Trophoblast cell (in vitro differentiated cells and primary cell): ENCODE measurements at places on chromosomes 1 and 21.
A peak's percentile ranks its signal among the peaks of the same experiment; 100 is the strongest.

GRCh38 chr1:228218513-228219244 is 10.8 kb downstream of the OBSCN start:
- H3K4me1 ChIP-seq = peaks cover 3% of the 10 kb centered on the region
- peak overlapping the region; percentile 29 for H3K4me3 ChIP-seq
- H3K27me3 ChIP-seq = no peaks in the 10 kb centered on the region
- peaks cover 26% of the 10 kb centered on the region for H3K36me3 ChIP-seq
- no peak for DNase-seq
- H3K27ac ChIP-seq = no peak overlapping the region

DNA sequence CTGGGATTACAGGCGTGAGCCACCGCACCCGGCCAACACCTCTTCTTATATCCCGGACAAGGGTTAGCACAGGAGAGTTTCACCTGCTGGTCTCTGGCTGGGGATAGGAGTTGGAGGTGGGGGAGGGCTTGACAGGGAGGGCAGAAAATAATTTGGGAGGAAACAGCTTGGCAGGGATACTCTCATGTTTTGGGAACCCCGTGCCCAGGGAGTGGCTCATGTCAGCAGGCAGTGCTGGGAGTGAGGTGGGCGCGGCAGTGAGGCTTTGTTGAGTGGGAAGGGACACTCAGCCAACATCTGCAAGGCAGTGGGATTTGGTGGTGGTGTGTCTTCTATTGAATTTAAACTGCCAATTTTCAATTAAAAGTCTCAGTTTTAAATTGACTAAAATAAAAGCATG is 1.1 kb upstream of the THEM5 start:
- no peak for DNase-seq
- H3K4me1 ChIP-seq = peaks cover 20% of the 10 kb centered on the region
- no peaks in the 10 kb centered on the region for H3K36me3 ChIP-seq
- no peaks in the 10 kb centered on the region for H3K27me3 ChIP-seq
- H3K27ac ChIP-seq = no peak overlapping the region

DNA sequence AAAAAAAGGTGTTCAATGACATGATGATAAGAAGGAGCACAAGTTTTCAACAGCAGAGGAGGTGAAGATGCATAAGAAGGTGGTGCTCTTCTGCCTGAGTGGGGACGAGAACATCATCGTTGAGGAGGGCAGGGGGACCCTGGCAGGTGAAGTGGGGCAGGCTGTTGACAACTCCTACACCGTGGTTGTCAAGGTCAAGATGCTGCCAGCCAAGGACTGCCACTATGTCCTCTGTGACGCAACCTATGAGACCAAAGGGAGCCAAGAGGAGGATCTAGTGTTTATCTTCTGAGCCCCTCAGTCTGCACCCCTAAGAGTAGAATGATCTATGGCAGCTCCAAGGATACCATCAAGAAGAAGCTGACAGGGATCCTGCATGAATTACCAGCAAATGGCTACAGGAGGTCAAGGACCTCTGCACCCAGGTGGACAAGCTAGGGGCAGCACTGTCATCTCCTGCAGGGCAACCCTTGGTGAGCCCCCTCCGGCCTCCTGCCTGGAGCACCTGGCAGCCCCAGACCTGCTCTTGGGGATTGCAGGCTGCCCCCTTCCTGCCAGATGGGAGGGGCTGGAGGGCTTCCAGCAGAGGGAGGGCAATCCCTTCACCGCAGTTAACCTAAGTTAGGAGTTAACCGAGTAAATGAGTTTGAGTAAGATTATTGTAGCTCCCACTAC is 80.5 kb downstream of the ZNF281 start:
- peaks cover 12% of the 10 kb centered on the region for H3K4me1 ChIP-seq
- H3K36me3 ChIP-seq = no peaks in the 10 kb centered on the region
- DNase-seq = no peak
- no peaks in the 10 kb centered on the region for H3K27me3 ChIP-seq
- H3K4me3 ChIP-seq = no peak overlapping the region
- H3K27ac ChIP-seq = no peak overlapping the region

DNA sequence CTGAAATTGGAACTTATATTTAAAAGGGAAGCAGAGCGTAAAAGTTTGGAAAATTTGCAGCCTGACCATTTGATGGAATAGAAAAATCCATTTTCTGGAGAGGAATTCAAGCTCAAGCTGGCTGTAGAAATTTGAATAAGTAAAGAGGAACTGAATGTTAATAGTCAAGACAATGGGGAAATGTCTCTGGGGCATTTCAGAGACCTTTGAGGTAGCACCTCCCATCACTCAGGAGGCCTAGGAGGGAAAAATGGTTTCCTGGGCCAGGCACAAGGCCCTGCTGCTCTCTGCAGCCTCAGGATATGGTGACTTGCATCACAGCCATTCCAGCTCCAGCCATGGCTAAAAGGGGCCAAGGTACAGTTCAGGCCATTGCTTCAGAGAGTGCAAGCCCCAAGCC is 17.6 kb upstream of the TSHB start:
- no peak overlapping the region for H3K27ac ChIP-seq
- H3K4me3 ChIP-seq = no peak overlapping the region
- H3K36me3 ChIP-seq = no peaks in the 10 kb centered on the region

GRCh38 chr1:233424779-233425178 is 97.3 kb downstream of the MAP3K21 start:
- no peaks in the 10 kb centered on the region for H3K4me1 ChIP-seq
- no peak overlapping the region for H3K4me3 ChIP-seq
- DNase-seq = no peak
- H3K27me3 ChIP-seq = no peaks in the 10 kb centered on the region
- no peaks in the 10 kb centered on the region for H3K36me3 ChIP-seq

GRCh38 chr1:178300352-178300699 is 196.4 kb downstream of the CLEC20A start:
- no peaks in the 10 kb centered on the region for H3K36me3 ChIP-seq
- DNase-seq = no peak
- no peak overlapping the region for H3K4me3 ChIP-seq
- peak overlapping the region; percentile 54 for H3K27ac ChIP-seq

- H3K4me1 ChIP-seq = peaks cover 4% of the 10 kb centered on the region
- peak; percentile 99 for DNase-seq
- H3K4me3 ChIP-seq = no peak overlapping the region
These were observed 180.0 kb downstream of the TTLL7 start for GRCh38 chr1:83818916-83819315.
